IMR-90 (cell line): ENCODE measurements at places on chromosomes 16 and 17.

DNA sequence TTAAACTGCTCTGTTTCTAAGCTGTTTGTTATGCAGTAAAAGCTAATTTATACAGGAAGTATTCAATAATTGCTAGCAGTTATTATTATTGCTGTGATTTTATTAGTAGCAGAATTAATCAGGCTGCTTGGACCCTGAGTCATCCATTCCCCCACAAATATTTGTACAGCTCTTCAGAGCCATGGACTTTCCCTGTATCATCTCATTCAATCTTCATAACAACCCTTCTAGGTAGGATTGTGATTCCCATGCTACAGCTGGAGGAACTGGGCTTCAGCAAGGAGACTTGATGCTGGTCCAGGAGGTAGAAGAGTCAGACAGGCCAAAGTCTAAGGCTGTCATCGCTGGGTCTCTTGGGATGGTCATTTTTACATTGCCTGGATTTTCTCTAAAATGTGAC, 208.3 kb downstream of the C16orf95 start:
- DNase-seq: peak; percentile 47

GRCh38 chr17:57226793-57227192, 29.5 kb upstream of the MSI2 start:
- DNase-seq: no peak

DNA sequence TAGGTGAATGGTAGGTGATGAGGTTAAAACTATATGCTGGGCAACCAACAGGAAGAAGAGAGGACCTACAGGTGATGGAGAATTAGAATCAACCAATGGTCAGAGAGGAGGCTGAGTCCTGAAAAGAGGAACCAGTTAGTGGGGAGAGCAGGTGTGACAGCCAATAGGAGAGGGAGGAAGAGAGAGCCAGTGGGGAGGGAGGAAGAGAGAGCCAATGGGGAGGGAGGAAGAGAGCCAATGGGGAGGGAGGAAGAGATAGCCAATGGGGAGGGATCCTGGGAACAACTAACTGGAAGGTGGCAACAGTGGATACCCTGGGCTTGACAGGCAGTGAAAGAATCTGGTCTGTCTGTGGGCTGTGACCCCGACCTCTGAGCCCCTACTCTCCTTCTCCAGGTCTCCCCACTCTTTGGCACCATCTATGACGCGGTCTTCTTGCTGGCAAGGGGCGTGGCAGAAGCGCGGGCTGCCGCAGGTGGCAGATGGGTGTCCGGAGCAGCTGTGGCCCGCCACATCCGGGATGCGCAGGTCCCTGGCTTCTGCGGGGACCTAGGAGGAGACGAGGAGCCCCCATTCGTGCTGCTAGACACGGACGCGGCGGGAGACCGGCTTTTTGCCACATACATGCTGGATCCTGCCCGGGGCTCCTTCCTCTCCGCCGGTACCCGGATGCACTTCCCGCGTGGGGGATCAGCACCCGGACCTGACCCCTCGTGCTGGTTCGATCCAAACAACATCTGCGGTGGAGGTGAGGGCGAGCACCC, 3.7 kb downstream of the GUCY2D start:
- no peak for DNase-seq

DNA sequence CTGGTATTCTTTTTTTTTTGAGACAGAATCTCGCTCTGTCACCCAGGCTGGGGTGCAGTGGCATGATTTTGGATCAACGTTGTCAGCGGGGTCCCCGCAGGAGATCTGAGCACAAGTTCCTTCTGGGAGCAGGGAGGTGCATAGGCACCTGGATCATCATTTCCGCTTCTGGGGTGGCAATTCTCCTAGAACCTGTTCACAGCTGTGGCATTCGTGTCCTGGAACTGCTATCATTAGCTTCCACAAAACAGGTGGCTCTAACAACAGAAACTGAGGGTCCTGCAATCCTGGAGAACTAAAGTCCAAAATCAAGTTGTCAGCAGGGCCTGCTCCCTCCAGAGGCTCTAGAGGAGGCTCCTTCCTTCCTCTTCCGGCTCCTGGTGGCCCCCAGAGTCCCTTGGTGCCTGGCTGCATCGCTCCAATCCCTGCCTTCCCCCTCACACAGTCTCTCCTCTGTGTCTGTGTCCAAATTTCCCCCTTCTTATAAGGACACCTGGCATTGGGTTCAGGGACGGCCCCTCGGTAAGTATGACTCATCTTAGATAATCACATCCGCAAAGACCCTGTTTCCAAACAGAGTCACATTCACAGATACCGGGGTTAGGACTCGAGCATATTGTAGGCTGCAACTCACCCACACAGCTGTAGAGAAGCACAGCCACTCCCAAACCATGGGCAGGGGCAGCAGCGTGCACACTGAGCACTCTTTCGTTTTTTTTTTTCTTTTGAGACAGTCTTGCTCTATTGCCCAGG, 43.5 kb upstream of the KLHDC4 start:
- DNase-seq: peak; percentile 53

GRCh38 chr16:57539072-57539796, 2.9 kb upstream of the CCDC102A start:
- DNase-seq: no peak

GRCh38 chr17:52648995-52649394, 490.5 kb upstream of the CA10 start:
- no peak for DNase-seq
